ENCODE measurements at places on chromosomes 12 and 14. TPM values are rescaled to one million over a fixed set of nuclear protein-coding genes. Genes with fewer than 3 reads are reported as not detected.

Gene ARHGAP9
- 8.0 TPM for total RNA-seq

Gene NEMP1
- 5.3 TPM for total RNA-seq

Gene NRL
- 1.6 TPM for total RNA-seq

Gene L2HGDH
- 9.2 TPM for total RNA-seq

Gene CCDC91
- 34.3 TPM for total RNA-seq

Gene FAM181A
- not detected for total RNA-seq

Gene TNFRSF1A
- total RNA-seq, result 89.6 TPM

Gene FLVCR2
- total RNA-seq, result 1.8 TPM

- DNase-seq, result no peak
These were observed 142.4 kb downstream of the PLCZ1 start for GRCh38 chr12:18595412-18595811.

GRCh38 chr14:94888121-94888520, 118.2 kb upstream of the GSC start:
- no peak for DNase-seq

DNA sequence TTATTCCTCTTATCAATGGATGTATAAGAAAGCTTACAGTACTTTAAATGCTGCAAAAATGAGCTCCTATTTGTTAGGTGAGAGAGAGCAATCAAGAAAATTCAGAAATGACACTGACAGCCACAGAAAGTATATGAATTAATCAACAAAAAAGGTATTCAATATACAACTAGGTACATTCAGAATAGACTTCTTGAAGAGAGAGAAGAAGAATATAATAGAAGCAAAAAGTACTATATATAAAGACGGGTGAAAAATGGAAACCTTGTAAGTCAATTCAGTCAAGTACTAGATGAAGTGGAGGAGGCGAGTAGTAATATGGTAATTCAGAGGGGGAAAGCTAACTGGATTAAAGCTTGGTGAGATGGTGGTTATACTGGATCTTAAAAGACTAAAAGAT, 74.3 kb downstream of the HEATR5A start:
- no peak for DNase-seq

GRCh38 chr14:104253223-104253822, 114.9 kb downstream of the KIF26A start:
- no peak for DNase-seq

GRCh38 chr14:103898204-103898603, 30.1 kb upstream of the TDRD9 start:
- no peak for DNase-seq

DNA sequence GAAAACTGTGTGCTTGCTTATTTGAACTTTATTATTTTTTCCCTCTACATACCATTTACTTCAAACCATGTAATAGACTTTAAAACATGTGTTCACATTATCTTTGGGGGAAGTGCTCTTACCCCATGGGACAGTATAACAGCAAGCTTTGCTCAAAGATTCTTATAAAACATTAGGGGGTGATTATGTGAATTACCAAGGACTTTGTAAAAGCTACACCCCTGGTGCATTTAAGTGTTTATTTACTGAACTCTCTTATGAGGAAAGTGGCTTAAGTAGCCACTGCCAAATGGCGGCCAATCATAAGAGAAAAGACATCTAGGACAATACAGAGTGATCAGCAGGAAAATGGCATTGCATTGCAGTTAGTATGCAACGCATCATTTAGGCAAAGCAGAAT, 70.3 kb downstream of the CAPZA3 start:
- DNase-seq, result no peak

DNA sequence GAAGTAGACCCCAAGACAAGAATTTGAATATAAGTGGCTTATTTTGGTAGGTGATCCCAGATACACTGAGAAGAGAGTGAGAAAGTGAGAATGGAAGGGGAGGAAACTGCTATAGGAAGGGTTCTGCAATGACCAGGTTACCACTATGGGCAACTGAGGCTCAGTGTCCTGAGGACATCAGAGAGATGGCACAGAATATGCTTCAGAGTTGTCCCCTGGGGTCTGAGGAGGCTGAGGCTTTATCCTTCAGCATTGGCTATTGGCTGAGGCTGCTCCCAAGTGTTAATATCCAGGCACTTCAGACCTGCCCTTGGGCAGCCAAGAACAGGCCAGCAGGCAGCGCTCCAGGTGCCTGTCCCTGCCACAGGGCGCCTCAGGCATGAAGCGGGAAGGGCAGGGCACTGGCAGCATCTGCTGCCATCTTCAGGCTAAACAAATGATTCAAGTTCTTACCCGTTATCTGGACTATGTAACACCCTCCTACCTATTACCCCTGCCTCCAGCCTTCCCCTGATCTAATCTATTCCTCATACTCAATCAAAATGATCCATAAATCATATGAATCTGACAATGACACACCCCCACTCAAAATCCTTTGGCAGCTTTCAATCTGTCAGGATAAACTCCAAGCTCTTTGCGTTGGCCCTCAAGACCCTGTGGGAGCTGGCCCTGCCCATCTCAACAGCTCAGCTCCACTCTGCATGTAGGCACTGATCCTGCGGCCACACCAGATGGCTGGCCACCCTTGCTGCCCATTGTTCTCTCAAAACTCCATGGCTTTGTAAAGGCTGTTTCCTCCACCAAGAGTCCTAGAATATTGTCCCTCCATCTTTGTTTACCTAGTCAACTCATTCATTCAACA, 42.4 kb downstream of the CKAP4 start:
- peak; percentile 49 for DNase-seq

DNA sequence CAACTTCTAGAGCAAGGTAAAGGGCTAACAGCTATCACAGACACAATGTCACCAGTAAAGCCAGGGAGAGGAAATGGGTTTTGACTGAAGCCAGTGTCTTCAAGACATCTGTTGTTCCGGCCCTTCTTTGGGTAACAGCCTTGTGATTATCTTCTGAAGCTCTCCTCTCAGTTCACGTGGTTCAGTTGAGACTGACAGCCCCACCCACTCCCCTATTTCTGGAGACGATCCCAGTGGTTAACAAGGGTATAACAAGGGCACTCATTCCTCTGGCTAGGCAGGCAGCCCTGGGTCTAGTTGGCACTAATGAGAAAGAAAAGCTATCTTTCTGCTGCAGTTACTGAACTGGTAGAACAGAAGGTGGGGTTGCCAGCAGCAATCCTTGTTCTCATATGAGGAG, 6.9 kb downstream of the GNPTAB start:
- DNase-seq, result peak; percentile 48

GRCh38 chr12:93950311-93950710, 198.1 kb upstream of the PLXNC1 start:
- no peak for DNase-seq

DNA sequence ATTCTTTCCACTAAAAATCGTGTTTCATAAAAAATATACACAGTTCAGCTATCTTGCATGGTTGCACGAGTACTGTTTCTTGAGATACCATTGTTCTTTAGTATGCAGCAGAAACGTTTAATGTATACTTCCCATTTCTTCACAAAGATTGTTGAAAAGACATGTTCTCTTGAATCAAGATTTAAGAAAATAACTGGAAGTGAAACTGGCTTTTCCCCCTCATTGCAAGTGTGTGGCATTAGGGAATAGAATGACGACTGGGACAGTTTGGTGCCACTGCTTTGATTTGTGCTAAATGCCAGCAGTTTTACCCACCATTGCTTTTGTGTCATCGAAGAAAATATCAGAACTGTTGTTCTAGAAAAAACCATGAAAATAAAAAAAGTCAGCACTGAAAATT, 20.3 kb upstream of the DHRS2 start:
- DNase-seq, result no peak

DNA sequence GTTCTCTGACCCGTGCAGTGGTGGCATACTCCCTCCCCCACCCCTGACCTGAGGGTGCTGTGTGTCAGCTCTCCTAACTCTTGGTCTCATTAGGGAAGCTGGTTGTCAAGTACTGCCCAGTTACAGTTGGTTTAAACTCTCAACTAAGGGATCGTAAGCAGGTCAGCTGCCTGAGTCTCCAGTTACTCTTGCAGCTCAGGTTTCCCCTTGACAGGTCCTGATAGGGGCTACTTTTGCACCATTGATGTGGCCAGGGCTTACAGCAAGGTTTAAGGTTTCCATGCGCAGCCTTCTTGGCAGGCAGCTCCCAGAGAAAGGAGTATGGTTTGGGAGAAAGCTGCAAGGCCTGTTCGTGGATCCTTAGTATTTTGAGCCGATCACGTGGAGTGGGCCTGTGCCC, 74.5 kb downstream of the ETV6 start:
- no peak for DNase-seq

GRCh38 chr12:53071591-53072551, 7.3 kb downstream of the SPRYD3 start:
- peak; percentile 88 for DNase-seq

DNA sequence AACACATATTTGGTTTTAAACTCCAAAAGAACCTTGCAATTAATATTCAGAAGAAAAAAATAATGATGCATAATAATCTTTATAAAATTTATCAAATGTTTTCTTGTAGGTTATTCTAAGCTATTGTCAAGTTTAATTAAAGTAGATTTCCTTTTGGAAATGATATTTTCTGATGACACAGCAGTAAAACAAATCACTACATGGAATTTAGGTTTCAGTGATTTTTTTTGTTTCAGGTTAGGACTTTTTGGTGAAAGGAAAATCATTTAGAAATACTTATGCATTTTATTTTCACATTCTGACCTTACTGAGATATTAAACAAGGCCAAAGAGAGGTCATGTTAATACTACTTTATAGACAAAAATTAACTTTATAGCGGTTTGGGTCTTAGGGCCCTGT, 1067.2 kb downstream of the TMTC2 start:
- DNase-seq, result no peak

- DNase-seq, result no peak
These were observed 1322.5 kb downstream of the FSCB start for GRCh38 chr14:43184540-43184939.

- no peak for DNase-seq
These were observed 2.8 kb downstream of the RDH5 start for GRCh38 chr12:55722948-55723347.

DNA sequence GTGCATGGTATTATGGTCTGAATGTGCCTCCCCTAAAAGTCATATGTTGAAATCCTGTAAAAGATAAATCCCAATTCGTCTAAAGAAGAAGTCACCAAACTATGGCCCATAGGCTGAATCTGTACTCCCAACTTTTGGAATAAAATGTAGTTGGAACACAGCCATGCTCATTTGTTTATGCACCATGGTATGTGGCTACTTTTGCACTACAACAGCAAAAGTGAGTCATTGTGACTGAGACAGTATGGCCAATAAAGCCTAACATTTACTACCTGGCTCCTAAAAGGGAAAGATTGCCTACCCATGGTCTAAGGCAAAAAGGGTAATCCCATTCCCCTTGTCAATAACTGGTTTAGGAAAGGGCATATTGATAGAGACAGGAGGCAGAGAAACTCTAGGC, 101.8 kb downstream of the LRIG3 start:
- no peak for DNase-seq

DNA sequence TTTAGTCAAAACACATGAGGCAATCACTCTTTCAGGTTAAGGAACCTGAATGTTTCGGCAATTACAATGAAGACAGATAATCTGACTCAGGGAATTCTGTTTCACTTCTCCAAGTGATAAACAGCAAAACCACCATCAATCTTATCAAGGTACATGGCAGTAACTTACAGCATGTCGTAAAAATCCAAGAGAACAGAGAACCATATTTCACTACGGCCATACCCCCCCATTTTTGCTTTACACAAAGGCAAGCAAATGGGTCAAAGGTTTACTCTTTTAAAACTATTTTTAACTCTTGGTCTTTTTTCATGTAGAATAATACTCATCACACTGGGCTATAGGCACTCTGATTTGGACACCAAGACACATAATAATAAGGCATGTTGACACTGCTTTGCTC, 102.4 kb downstream of the PPM1H start:
- DNase-seq, result no peak

DNA sequence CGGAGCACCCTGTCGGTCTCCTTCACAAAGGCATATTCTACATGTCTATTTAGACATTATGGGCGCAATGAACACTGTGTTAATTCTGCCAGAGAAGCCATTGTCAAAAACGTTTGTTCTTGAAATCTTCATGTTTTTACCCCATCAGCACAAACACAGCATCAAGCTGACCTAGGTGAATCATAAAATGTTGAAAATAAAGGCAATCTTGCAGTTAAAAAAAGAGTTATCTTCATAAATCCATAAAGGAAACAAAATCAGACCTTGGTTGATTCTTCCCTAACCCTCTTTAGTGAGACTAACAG, 154.9 kb downstream of the DIO2 start:
- no peak for DNase-seq

- DNase-seq, result no peak
These were observed 48.4 kb downstream of the MYRFL start for GRCh38 chr12:69873429-69873828.

DNA sequence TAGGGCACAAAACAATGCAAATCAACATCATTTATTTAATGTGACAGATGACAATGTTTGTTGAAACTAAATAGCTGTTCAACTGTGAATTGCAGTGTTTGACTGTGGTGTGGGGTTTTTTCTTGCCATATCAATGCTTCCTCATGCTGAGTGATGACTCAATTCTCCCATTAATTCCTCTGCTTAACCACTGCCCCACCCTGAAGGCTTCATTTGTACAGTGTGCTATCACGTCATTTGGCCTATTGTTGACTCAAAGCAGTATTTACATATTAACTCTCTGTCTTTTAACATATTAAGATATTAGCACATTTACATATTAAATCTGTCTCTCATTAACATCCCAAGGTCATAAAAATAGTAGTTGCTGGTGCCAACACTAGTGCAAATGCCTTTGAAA, 164.8 kb upstream of the NRXN3 start:
- DNase-seq, result no peak

DNA sequence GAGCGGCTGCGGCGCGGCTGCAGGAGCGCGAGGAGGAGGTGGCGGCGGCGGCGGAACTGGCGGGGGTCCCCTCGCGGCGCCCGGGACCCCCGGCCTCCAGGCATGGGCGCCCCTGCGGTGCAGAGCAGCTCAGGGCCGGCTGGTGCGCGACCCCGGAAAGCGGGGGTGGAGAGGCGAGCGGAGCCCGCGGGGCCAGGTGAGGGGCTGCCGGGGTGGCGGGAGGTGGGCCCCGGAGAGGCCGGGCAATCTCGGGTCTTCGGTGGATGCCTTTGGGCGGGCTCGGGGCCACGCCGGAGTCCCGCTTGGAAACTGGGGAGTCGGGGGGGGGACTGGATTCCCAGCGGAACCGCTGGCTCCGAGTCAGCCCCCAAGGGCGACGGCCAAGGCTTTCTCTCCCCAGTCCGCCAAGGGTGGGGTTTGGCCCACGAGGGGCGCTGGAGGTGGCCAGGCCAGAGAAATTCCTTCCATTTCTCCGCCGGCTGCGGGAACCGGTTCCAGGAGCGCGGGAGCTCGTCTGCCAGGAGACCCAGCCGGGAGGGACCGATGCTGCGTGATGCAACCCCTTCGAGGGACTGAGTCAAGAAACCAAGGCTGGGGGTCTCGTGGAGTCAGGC, 13.9 kb upstream of the NR4A1 start:
- peak; percentile 79 for DNase-seq

DNA sequence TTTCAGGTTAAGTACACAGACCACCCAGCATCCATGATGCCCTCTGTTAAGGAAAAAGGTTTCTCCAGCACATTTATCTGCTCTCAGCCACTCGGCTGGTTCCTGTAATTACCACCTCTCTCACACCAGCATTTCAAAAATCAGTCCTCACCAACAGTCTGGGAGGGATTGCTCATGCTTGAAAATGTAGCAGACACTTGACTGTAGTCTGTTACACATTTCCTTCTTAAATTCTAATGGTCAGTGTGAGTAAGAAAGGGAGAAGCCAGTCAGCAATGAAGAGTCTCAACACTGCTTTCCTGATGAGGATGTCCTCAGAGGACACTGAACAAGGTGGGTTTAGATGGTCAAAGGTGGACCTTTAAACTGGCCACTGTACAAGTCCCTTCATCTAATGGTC, 6.0 kb downstream of the ZBTB39 start:
- no peak for DNase-seq

All from left cardiac atrium (tissue), 4 donors.